ENCODE measurements at places on chromosomes 1 and 21.

- DNase-seq = no peak
Measured at GRCh38 chr1:162081316-162081715, 11.8 kb downstream of the NOS1AP start.

DNA sequence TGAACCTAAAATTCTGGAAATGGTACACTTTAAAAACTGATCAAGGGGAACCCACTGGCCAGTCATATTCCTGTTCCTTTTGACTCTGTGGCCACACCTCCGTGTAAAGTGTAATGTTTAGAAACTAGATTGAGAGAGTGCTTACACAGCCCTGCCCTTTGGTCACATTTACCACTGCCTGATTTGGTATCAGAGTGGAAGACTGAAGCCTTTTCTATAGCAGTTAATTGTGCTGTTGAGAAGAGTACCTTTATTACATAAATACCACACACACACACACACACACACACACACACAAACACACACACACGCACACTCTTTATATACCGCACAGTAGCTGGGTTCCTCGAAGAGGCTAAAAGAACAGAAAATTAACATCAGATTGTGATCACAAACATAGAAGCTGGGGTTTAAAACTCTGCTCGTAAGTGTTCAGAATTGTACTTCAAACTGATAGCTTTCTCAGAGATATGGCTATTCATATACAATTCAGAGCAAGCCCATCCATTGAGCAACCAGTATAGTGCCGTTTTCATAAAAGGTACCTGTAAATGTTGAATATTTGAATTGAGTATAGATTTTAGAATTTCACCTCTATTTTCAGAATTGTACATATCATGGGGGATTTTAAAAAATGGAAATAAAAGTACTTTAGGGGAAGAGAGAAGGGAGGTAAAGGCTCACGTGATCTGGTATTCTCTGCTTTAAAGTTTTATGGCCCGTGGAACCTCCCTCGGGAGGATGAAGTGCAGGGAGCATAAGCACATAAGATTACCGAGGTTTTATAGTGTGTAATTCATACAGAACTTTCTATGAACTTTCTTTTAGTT, 37.5 kb downstream of the CAMTA1 start:
- no peak for DNase-seq

DNA sequence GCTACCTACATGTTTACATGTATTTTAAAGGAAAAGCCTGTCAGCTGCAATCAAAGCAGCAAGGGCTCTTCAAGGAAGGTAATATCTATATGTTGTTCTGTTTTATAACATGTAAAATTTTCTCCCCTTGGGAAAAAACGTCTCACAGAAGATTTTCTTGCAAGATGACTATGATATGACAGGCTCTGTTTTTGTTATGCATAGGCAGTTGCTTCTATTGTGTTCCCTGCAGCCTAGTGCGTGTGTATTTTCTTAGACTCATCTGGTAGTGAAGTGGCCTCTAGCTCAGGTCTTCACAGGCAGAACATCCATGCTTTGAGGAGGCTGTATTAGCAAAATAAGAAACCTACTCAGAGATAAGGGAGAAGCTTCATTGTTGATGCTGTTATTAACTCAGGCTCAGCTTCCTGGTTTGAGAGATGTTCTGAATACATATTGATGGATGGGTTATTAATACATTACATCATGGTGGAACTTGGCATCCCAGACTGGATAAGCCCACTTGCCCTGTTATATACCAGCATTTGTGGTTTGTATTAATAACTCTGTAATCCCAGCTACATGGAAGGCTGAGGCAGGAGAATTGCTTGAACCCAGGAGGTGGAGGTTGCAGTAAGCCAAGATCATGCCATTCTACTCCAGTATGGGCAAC, 35.8 kb downstream of the LAMC1 start:
- no peak for DNase-seq

GRCh38 chr21:39911286-39912199, 44.3 kb downstream of the PCP4 start:
- no peak for DNase-seq

DNA sequence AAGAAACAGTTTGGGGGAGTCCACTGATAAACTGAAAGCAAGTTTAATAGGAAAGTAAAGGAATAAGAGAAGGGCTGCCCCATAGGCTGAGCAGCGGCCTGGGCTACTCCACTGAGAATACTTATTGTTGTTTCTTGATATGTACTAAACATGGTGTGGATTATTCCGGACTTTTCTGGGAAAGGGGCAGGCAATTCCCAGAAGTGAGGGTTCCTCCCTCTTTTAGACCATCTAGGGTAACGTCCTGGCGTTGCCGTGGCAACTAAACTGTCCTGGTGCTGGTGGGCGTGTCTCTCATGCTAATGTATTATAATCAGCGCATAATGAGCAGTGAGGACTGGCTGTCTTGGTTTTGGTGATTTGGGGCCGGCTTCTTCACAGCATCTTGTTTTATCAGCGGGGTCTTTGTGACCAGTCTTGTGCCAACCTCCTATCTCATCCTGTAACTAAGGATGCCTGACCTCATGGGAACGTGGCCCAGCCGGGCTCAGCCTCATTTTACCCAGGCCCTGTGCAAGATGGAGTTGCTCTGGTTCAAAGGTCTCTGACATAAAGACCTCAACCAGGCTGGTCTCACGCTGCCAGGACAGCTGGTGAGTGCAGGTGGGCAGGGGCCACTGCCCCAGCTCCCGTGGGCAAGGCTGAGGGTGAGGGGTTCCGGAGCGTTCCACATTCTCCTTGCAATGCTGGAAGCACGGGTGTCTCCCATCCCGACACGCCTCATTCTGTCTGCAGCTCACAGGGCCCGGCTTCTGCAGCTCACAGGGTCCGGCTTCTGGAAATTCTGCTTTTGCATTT, 19.6 kb upstream of the C1orf159 start:
- DNase-seq = no peak

DNA sequence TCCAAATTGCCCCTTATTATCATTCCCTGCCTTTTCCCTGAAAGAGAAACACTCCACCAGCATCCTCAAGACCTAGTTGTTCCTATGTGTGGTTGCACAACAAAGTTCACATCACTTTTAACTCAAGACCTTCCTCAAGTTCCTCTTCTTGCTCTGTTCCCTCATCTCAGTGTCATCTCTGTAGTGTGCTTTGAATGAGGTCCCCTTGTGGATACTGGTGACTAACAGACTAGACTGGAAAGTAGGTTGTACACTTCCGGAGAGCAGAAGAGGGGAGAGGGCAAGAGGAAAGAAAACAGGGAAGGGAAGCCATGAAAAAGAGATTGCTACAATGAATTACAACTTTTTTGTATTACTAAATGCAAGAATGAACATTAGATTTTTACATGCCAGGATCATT, 853.8 kb downstream of the USP25 start:
- no peak for DNase-seq

- no peak for DNase-seq
Measured at GRCh38 chr1:183390561-183390960, 27.6 kb downstream of the NMNAT2 start.

DNA sequence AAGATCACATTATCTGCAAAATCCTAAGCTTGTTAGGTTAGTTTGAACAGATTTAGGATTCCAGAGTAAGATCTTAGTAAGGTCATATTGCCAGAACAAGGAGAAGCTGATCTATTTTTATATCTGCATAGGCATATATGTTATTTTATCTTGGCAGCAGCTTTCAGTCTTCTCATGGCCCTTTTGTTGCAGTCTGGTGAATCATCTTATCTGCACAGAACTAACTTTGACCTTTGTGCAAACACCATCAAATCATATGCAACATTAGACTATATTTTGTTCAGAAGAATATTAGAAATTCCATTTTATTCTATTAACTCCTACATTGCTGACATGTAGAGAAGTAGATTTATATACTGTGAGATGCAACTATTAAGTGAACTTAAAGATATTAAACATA, 107.3 kb downstream of the CLEC20A start:
- no peak for DNase-seq

GRCh38 chr1:168676029-168676812, 52.8 kb downstream of the DPT start:
- no peak for DNase-seq

DNA sequence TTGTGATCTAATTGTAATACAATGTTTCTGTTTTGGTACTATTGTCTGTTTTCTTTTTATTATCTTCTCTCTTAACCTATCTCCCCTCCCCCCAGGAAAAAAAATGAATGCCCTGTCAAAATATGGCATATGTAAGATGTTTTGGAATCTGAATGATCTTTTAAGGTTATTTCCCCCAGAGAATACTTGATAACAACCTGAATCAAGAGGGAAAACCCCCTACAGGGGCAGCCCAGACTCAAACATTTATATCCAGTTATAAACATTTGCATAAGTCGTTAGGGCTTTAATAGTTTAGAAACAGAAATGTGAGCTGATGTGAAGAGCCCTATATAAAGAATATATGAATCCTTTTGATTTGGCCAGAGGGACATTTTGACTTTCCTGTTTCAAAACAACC, 169.5 kb downstream of the VAV3 start:
- no peak for DNase-seq

- no peak for DNase-seq
Measured at GRCh38 chr1:154945160-154945961, 8.8 kb upstream of the PMVK start.

DNA sequence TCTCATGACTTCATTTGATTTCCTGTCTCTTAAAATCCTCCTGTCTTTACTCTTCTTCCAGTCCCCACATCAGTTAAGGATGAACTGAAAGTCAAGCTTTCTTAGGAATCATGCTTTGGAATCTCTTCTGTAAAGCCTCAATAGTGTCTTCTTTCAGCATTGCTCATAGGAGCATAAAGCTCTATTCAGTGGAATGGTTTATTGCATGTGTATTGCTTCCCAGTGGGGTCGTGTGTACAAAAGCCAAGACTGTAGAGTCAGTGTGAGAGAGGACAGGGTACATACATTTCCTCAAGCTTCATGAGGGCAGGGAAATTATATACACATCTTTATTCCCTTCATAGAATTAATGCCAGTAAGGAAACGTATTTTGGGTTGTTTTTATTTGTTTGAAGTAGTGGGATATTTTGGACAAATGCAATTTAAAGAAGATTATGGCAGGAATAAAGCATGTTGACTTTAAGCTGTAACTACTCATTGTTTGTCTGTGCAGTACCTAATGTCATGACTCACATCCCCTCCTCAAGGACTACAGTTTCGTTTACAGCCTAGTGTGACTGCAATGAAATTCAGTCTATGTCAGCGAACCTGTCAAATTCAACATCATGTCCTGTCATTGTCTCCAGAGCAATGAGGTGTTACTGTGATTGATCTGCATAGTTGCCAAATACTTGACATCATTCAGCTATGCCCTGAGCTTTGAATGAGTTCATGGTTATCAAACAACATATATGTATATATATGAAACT, 2164.2 kb downstream of the NCAM2 start:
- no peak for DNase-seq

DNA sequence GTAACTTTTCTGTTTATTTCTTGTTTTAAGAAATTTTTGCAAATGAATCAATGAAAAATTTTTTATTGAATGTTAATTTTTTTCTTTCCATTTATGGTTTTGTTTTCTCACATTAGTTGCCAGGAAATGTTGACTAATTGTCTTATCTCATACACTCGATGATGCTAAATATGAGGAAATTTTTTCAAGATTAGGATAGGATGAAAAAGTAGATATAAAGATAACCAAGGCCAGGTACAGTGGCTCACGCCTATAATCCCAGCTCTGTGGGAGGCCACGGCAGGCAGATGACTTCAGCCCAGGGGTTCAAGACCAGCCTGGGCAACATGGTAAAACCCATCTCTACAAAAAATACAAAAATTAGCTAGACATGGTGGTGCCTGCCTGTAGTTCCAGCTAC, 12.6 kb downstream of the LAX1 start:
- DNase-seq = no peak

DNA sequence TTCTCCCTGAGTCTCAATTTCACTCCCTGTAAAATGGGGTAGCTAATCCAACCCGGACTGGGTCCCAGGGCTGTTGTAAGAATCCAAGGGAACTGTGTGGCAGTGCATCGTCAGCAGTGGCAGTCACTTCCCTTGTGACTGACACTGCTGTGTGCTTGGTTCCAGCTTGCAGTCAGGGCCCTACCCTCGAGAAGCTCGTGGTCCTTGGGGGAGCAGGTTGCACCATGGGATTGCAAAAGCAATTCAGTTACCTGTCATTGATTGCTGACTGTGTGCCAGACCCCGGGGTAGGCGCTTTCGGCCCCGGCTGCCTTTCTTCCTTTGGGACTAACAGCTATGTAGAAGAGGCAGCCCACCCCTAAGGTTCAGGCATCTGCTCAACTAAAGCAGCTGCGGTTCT, 2.9 kb downstream of the PTPRF start:
- DNase-seq = no peak
